ENCODE measurements at places on chromosomes 7 and 10.

DNA sequence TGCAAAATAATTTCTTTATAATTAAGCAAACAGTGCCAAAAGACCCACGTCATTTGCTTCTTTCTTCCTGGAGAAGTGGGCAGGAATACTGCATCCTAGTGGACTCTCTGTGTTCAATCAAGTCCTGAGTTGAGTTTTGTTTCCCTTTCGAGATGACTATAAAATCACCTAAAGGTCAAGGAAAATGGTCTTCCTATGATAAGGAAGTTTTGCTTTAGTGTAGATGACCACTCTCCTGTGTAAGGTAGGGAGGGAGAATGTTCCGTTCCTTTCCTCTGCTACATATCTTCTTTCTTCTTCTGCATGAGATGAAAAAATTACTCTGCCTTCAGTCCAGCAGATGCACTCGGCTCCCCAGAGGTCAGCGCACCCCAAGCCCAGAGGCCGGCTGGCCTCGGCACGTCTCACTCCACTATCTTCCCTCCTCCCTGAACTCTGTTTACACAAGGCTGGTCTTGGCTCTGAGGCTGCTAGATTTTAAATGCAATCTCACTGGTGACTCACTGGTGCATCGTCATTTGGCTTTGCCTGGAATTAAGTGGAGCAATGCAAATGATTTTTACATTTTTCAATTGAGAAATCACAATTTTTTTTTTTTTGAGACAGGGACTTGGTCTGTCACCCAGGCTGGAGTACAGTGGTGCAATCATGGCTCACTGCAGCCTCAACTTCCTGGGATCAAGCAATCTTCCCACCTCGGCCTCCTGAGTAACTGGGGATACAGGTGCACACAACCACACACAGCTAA lies 18.6 kb upstream of the VDAC2 start:
- DNase-seq, result no peak

- no peak for DNase-seq
Observed at GRCh38 chr7:142010952-142011548, 15.4 kb downstream of the MGAM start.

DNA sequence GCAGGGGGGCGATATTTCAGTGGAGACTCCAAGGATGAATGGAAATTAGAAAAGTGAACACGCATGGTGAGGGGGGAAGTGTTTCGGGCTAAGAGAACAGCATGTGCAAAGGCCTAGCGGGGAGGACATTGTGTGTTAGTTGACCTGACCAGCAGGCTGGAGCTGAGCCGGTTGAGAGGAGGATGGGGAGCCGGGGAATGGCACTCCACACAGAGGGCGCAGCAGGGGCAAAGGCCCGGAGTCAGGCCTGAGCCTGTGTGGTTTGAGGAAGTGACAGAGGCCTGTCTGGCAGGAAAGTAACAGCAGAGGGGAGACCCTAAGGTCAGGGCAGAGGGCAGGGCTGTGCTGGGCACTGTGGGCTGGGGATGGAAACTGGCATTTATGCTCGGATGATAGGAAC lies 83.2 kb upstream of the ZNF479 start:
- DNase-seq, result no peak

DNA sequence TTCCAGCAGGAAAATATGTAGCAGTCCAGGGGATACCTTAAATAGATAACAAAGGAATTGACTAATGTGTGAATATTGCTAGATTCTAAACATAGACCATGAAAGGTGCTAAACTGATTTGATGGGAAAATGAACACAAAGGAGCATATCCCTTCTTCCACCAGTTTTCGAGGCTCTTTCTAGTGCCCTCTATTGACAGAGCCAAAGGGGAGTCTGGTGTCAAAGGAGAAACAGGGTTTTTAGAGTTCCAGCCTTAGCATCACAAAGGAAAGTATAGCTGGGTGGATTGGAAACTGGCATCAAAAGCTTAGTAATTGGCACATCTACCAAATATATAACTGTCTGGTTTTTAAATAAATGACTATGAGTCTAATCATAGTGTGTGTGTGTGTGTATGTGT lies 636.8 kb downstream of the ETV1 start:
- no peak for DNase-seq

GRCh38 chr7:30938435-30939316 lies 25.1 kb upstream of the GHRHR start:
- DNase-seq, result peak; percentile 83

- DNase-seq, result no peak
Observed at GRCh38 chr7:114919587-114919986, 2.3 kb upstream of the MDFIC start.

Measured in activated CD4-positive, alpha-beta T cell treated with anti-CD3 and anti-CD28 coated beads for 36 hours (primary cell).